Neural progenitor cell (in vitro differentiated cells): ENCODE measurements at places on chromosomes 4 and X. TPM values are rescaled to one million over a fixed set of nuclear protein-coding genes. Genes with fewer than 3 reads are reported as not detected.

Gene HS6ST2
- total RNA-seq = 36.8 and 43.2 TPM in 2 replicates

Gene DSPP
- total RNA-seq = 0.21 TPM in 1 of 2 replicates, not detected in the other

Gene WDR19
- total RNA-seq = 56.4 and 86.3 TPM in 2 replicates

Gene ING2
- total RNA-seq = 20.9 and 38.0 TPM in 2 replicates

Gene NAA11
- total RNA-seq = not detected in 2 replicates

Gene FHIP1A
- total RNA-seq = 12.7 and 25.7 TPM in 2 replicates

Gene SPANXD
- total RNA-seq = not detected in 2 replicates

Gene MCF2
- total RNA-seq = 0.09 and 0.80 TPM in 2 replicates

Gene TLR7
- not detected in 2 replicates for total RNA-seq

Gene BANK1
- 0.19 and 0.28 TPM in 2 replicates for total RNA-seq

Gene PPP2R2C
- 2.5 and 3.5 TPM in 2 replicates for total RNA-seq

Gene SMIM10
- total RNA-seq = 0.09 TPM in 1 of 2 replicates, not detected in the other

Gene UGT2B11
- not detected in 2 replicates for total RNA-seq

Gene P2RY8
- total RNA-seq = 0.32 and 0.68 TPM in 2 replicates

Gene MTTP
- total RNA-seq = 1.1 and 4.4 TPM in 2 replicates

DNA sequence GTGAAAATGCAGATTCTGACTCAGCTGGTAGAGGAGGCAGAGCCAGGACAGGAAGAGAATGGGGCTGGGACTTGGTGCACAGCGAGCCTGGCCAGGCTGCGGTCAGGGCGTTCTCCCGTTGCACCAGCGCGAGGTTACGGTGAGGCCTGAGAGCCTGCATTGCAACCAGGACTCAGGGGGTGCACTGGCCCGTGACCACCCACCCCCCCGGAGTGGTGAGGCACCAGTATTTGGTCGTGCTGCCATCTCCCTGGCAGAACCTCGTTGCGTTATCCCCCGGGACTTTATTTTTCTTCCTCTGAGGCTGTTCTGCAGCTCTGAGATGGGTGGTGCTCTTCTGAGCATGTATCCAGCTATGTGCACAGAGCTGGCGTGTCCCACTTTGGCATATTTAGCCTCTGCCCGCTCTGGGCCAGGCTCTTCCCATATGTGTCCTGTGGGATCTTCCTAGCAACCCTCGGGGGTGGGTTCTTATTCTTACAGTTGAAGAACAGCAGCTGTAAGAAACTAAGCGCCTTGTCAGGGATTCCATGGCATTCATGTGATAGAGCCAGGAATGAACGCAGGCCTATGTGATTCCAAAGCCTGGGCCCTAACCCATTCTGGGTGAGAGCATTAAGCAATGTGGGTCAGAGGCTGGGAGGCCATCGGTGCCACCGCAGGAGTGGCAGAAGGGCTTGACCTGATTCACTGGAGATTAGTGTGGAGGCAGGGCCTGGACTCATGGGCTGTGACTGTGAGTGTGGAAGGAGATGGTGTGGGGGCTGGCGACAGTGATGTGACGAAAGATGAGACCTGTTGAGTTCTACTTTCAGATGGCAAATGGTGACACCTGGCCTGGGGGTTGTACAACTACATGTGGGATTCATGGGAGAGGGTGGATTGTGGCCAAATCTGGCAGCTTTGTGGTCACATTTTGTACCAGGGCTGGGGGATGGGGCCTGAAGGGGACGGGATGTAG, 3.1 kb downstream of the TADA2B start:
- DNase-seq = no peak

DNA sequence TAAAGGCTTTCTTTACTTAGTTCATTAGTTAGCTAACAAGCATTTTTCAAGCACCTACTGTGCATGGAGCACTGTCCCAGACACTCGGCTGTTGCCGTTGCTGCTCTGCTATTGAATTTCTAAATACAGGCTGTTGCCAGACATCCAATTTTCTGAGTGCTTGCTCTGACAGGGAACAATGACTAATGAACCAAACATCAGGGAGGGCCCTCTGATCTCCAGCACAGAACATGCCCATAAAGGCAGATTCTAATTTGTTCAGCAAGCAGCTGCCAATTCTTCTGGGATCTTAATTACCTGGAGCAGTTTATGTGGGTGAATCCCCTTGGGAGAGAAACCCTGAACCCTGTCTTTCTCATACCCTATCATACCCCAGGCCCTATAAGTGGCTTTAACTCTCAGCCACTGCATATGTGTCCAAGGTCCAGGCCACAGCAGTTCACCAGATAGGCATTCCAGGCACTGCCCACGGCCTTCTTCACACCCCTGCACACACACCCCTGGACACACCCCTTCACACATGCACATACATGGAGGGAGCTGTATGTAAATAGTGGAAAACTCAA, 27.9 kb downstream of the TSC22D3 start:
- peak; percentile 24 for DNase-seq

GRCh38 chr4:163976588-163976987, 482.1 kb downstream of the TMA16 start:
- DNase-seq = no peak

DNA sequence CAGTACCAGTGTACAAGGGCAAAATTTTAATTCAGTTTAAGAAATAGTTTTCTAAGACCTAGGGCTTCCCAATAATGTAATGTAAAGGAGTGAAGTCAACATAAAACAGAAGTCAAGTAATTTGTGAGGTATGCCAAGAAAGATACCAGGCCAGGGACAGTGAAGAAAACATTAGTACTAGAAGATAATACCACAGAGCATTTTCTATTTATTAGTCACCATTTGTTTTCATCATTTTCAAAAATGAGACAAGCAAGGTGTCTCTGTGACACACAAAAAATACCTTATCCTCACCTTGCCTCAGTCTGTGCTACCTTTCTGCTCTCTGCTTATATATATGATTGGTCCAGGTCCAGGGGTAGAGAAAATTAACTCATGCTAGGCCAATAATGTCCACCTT, 46.8 kb downstream of the VEGFC start:
- no peak for DNase-seq

GRCh38 chr4:10072420-10073017, 44.1 kb downstream of the WDR1 start:
- no peak for DNase-seq

GRCh38 chrX:20414762-20415445, 148.2 kb upstream of the RPS6KA3 start:
- DNase-seq = no peak

DNA sequence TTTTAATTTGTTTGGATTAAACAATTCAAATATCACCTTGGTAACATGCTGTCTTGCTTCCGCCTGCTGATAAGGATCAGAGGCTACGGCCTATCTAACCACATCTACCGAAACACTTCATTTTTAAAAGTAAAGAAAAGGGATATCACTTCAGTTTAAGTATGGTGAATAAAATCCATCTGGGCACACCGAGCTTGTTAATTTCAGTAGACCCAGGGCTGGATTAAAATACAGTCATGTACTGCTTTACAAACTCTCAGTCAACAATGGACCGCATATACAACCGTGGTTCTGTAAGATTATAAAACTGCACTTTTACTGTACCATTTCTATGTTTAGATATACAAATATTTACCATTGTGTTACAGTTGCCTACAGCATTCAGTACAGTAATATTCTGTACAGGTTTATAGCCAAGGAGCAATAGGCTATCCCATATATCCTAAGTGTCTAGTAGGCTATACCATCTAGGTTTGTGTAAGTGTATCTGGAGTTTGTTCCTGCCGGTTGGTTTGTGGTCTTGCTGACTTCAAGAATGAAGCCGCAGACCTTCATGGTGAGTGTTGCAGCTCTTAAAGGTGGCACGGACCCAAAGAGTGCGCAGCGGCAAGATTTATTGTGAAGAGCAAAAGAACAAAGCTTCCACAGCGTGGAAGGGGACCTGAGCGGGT, 40.0 kb downstream of the SEPTIN11 start:
- DNase-seq = no peak

GRCh38 chr4:1084796-1085403, 28.5 kb downstream of the RNF212 start:
- no peak for DNase-seq

- DNase-seq = peak; percentile 15
Observed at GRCh38 chrX:132041015-132041414, 17.9 kb downstream of the STK26 start.

GRCh38 chrX:131802836-131803626, 220.1 kb upstream of the STK26 start:
- DNase-seq = no peak

GRCh38 chr4:155722336-155722735, 36.5 kb upstream of the GUCY1B1 start:
- DNase-seq = no peak

DNA sequence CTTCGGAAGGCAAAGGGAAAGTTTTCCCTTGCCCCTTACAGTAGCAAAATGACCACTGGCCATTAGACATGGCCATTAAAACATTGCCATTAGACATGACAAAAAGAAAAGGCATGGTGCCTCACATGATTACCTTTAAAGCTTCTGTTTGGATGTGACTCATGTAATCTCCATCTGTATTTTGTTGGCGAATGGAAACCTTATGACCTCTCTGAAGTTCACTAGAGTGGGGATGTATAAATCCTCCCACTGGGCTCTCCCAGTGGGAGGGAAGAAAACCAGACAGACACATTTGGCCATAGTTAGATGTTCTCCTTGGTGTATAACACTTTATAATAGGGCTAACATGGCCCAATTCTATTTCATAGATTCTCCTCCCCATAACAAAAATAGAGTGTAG, 152.6 kb downstream of the MAGEB17 start:
- DNase-seq = no peak
